ENCODE measurements at places on chromosomes 4 and X.

- no peak for DNase-seq
Measured at GRCh38 chr4:88356771-88357170, 21.9 kb upstream of the HERC6 start.

DNA sequence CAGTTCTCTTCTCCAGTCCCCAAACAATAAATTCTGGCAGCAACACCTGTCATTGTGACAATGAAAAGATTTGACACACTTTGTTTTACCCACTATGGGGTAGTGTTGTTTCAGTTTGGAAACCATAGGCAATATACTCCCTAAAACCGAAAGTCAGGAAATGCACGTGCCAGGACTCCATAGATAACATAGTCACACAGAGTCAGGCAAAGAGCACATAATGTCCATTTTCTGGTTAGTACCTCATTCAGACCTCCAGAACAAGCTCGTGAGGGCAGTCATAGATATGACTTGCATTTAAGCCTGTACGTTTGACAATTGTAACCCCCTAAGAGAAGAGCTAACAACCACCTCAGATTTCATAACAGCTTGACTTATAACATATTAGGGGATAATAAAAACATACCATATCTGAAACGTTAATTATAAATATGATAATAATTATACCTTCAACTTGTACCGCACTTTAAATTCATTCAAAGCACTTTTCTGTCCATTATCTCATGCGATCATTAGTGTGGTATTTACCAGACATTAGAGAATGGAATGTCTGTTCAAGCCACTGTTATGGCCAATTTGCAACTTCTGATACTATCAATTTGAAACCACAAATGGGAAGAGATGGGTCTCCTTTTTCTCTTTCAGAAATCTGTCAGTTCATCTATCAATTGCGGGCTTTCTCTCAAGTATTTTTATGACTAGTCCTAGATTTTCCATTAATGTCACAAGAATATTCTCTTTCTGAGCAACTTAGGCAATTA is 147.4 kb downstream of the LDB2 start:
- DNase-seq: no peak

DNA sequence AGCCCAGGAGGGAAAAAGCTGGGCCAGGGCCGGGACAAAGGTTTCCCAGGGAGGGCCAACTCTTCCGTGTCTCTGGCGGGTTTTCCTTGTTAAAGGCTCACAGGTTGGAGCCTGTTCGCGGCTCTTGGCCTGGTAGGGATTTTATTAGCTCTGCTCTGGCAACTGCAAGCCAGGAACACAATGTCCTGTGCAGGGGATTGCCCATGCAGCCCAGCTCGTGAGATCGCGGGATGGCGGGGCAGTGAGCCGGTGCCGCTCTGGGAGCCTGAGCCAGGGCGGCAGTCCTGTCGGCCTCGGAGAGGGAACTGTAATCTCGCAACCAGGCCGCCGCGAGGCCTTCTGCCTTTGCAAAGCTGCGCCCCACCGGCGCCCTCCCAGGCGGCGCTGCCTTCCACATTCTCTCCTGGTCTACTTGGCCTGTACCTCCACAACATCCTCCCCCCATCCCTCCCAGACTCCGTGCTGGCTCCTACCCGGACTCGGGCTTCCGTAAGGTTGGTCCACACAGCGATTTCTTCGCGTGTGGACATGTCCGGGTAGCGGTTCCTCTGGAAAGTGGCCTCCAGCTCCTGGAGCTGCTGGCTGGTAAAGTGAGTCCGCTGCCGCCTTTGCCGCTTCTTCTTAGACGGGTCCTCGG is 2.1 kb downstream of the PITX2 start:
- DNase-seq: no peak

DNA sequence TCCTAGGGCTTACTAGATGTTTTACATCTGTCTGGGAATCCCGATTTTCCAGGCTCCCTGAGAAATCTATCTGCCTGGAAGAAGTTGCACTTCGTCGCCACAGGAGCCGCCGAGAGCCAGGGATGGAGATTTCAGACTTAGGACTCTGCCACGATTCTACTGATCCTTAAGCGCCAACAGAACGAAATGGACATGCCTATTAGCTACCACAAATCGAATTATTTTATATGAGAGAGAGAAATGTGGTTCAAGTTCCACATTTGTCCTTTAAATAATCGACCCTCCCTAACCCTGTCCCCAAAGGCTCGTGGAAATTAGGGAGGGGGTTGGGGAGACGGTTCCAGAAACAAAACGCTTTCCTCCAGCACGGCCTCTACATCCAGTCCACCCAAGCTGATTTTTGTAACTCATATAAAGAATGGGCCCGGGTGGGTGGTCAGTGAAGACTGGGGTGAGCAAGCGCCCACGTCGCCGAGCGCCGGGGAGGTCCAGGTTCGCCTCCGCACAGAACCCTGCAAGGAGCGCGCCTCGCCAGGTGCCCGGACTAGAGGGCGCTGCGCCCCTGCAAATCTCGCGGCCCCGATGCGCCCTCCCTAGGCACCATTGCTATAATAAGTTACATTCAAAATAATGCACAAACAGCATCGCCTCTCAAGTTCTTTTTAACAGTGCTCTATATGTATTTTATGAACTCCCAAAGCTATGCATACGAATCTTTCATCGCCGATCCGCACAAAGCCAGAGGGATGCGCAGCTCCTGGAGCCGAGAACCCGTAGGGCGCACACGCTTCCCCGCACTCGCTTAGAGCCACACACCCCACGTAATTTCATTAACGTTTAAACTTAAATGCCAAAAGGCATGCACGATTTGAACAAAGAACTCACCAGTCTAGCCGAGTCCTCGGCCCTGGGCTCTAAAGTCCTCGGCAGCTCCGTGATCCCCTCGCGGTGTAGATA is 2.1 kb upstream of the FAT1 start:
- DNase-seq: peak; percentile 72

- DNase-seq: peak; percentile 30
Measured at GRCh38 chrX:71616672-71617529, 1.4 kb downstream of the CXCR3 start.

DNA sequence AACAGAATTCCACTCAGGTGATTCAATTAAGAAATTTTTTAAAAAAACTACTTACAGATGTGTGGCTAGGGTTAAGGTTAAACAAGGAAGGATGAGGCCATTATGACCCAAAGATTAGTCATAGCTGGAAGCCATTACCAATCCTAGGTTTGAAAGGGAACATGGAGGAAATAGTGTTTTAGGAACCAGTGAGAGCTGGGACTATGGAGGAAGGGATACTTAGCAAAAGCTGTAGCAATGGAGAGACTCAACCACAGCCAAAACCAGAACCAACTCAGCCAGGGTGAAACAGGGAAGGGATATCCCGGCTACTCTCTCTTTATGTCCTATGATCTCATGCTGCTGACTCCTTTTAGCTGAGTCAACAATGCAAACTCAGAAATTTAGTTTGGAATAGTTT is 148.6 kb upstream of the CNKSR2 start:
- DNase-seq: no peak

DNA sequence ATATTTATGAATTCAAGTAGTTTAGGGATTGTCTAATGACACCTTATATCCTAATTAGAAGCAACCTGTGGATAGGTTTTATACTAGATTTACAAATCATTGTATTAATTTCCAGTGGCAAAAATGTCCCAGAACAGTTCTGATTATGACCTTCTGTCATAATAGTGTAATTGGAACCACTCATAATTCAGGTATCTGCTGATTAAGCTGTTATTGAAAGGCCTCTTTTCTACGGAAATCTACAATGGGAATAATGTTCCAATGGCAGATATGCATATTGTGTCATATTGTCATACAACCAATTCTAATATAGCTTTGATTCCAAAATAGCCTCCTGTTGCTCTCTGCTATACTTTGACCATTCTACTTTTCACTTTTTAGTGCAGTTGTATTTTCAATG is 19.0 kb downstream of the MMRN1 start:
- DNase-seq: no peak

DNA sequence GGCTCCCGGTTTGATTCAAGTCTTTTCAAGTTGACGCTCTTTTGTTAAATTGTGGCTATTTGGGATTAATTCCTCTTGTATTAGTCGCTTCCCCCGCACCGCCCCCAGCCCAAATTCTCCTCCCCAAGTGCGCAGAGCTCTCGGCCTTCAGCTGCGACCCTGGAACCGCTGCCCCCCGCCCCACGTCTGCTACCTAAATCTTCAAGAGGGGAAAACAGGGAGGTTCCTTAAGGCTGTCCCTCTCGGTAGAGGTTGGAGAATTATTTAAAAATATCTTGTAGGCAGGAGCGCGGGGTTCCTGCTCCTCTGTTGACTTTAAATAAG is 860 bp upstream of the RPS6KA3 start:
- no peak for DNase-seq

GRCh38 chrX:38061335-38061734 is 55.0 kb downstream of the SYTL5 start:
- DNase-seq: no peak

DNA sequence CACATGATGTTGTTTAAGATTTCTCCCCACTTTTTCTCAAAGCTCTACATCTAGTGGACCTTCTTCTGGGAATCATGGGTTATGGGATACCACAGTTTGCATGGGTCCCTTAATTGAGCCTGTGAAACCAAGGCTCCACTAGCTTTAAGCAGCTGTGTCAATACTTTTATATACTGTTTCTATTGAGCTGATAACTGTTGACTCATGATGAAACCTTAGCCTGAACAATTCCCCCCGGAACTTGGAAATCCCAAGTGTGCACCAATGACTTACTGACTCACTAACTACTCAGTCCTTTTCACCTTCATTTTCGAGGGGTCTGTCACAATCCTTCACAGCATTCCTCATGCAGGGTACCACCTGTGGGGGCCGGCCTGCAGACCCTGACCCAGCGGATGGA is 12.7 kb upstream of the SPIN4 start:
- no peak for DNase-seq

DNA sequence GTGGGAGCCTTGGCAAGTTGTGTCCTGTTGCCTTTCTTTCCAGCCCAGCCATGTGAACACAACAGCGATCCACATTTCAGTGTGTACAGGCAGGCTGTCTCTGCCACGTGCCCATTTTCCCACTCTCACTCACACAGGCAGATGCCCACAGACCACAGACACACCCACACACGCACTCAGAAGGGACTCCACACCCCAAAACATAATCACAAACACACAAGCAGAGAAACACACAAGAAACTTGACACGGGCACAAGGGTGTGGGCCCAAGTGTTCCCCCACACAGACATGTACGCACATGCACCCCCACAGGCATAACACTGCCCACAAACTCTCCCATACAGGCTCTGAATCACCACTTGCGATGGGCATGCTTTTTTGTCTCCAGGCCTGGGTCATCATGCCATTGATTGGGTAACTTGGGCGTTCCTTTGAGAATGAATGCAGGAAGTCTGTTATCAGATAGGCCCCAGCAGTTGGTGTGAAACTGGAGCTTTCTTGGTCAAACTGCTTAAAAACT is 84.3 kb downstream of the NBDY start:
- no peak for DNase-seq

- DNase-seq: no peak
Measured at GRCh38 chrX:30212172-30212571, 3.2 kb upstream of the MAGEB2 start.

DNA sequence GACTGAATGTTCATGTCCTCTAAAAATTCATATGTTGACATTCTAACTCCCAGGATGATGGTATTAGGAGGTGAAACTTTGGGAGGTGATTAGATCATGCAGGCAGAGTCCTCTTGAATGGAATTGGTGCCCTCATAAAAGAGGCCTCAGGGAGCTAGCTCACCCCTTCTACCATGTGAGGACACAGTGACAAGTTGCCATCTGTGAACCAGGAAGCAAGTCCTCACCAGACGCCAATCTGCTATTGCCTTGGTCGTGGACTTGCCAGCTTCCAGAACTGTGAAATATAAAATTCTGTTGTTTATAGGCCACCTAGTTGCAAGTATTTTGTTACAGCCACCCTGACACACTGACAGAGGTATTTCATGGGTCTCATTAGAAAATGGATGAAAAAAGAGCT is 28.5 kb upstream of the LONRF3 start:
- DNase-seq: no peak

GRCh38 chr4:5019796-5020195 is 538 bp upstream of the CYTL1 start:
- DNase-seq: no peak

DNA sequence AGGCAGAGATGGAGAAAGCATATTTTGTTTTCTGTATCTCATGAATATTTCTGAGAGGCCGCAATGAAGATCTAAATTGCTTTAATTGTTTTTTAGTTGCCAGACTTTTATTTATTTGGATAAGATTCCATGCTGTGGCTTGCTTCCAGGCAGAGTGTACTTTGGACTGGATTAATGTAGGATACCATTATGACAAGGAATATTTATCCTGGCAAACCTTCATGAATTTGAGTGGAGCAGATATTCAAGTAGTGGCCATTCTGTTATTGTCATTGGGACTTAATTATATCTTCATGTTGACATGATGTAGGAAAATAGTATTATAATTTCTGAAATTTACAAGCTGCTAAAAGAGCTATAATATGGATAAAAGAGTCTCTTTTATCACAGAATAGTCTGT is 182.9 kb downstream of the C4orf33 start:
- DNase-seq: no peak

DNA sequence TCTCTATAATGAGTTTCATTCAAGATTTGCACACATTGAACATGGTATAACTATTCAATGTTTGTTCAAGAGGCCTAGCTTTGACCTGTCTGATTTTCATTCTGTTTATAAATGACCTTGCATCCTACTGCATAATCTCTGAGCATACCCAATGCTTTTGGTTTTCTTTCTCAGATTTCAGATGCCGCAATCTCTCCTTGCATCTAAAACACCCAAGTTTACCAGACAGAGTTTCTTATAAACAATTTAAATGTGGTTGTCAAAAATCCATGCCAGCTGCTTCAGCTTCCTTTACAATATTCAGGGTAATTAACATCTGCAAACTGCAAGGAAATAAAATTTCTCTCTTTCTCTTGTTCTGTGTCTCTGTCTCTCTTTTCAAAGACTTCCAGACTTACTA is 123.0 kb upstream of the PCDH18 start:
- DNase-seq: no peak

DNA sequence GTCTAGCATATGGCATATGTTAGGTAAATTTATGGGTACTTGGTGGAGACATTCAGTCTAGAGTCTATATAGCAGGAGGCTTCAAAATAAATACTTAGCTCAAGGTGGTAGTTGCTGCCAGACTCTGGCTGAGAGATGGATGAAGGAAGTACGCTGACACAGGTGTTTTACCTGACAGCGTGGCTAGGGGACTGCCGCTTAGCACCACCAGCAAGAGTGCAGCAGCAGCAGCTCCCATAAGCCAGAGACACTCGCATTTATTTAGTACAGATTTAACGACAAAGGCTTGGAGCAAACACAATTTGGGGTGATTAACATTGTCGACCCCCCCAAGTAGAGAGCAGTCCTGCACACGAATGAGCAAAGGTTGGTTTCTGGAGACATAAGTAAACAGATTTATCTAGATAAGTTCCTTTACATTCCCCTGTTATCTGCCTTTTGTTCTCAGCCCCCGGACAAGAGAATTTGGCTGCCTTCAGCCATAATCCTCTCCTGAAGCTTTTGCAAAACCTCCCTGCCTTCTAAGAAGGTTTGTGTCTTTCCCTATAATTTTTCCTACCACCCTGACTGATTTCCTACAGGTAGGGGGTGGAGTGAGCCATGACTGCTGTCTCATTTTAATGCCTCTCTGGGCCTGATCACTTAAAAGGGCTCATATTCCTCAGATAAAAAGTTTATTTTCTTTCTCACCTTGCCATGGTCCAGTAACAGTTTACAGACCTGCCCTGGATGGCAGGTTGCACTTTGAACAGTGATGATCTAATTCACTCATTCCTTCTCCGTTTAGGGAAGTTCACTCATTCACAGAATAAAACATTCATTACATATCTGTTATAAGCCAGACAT is 64.6 kb downstream of the RHOH start:
- DNase-seq: no peak

Measured in thyroid gland (tissue), 4 donors.